ENCODE measurements at places on chromosomes 3 and 15.

GRCh38 chr15:70509282-70509662 lies 254.1 kb downstream of the UACA start:
- no peak for DNase-seq

- peak; percentile 52 for DNase-seq
Measured at GRCh38 chr3:39150803-39151631, 2.4 kb downstream of the CSRNP1 start.

DNA sequence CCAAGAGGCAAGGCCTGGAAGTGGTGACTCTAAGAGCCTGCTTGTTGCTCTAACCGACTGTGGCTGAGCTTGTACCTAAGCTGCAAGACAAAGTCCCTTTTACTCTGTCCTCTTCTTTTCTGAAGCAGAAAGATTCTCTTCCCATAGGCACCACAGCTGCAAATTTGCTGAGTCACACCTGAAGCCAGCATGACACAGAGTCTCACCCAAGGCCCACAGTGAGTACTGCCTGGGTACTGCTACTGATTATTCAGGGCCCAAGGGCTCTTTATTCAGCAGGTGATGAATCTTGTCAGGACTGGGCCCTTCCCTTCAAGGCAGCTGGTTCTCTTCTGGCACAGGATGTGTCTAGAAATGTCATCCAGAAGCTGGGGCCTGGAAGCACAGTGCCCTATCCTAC lies 18.9 kb upstream of the TIGIT start:
- DNase-seq, result no peak

DNA sequence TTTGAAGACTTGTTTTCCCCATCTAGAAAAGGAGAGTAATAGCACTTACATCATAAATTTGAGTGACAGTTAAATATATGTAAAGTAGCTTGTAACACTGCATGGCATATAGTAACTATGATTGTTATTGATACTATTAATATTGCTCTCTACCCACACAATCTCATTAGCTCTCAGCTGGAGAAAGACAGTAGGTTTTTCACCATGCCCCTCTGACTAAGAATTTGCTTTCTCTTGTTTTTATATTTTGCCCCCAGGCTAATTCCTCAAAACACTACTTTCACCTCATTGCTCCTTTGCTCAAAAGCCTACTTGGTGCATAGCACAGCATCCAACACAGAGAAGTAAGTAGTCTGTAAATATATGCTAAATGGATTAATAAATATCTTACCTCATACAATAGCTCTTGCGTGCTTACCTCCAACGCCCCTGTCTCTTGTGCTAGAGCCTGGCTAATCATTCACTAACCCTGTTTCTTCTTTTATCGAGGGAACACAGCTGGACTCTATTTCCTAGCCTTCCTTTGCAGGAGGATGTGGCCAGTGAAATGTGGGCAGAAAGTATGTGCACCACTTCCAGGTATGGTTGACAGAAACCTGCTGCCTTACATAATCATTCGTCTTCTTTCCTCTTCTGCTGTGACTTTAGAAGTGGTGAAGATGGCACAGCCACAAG lies 190.0 kb downstream of the PLCH1 start:
- no peak for DNase-seq

GRCh38 chr3:197749315-197749600 lies 425 bp upstream of the FYTTD1 start:
- peak; percentile 31 for DNase-seq

DNA sequence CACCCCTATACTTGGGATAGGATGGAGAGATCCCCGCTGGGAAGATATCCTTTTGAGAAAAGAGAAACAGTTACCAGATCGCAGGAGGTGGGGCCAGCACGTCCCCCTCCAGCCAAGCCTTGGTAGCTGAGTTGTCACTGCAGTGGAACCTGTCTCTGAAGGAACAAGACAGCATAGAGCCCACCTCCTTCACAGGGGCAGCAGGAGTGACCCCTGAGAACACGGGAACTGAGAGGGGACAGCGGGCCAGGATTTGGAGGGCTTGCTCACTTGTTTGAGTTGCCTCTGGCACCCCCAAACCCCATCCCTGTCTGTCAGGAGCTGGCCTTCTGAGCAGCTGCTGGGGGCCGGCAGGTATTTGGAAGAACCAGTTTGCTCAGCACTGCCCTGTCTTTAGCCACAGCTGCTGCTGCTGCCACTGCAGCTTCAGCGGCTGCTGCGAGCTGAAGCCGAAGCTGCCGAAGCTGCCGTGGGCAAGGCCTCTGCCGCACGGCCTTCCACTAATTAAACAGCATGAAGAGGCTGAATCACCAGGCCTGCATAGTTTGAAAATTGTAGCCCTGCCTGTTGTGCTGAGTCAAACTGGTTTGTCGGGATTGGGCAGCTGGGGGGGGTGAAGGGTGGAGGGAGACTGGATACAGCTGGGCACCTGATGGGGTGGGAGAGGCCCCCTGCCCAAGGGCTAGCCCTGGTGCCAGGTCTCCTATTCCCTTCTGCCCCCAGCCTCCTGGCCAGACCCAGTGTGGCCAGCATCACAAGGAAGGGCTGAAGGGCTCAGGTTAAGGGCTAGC lies 4.0 kb downstream of the EPHB3 start:
- DNase-seq, result no peak

GRCh38 chr15:91549581-91549980 lies 303.9 kb upstream of the SLCO3A1 start:
- no peak for DNase-seq

DNA sequence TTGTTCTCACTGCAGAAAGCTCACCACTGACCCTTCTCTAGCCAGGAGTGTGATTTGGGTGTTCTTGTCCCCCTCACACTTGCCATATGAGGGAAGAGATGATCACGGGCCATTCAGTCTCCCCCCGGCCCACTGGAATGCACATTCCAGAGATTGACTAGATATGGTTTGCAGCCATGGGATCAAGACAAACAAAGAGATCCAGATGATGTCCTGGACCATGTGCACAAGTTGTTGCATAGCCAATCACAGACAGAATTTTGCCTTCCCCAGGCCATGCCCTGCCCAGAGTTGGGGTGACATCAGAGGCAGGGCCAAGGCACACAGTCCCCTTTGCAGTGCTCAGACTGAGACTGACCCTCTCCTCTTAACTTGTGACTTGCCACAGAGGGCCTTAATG lies 14.8 kb downstream of the MUC13 start:
- DNase-seq, result no peak

DNA sequence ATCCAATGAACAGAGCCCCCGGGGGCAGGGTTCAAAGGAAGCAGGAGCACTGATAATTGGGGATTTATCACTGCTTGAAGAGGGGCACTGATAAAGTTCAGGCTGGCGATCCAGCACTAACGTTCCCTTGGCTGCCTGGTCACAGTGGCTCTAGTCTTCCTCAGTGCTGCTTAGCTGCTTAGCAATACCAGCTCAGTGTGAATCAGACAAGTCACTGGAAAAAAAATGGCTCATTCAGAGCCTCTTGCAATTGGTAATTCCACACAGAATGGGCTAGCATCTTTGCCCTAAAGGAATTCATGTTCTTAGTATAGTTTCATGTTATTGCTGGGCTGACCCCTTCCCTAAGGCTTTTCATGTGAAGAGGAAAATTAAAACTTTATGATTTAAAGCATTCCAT lies 95.7 kb upstream of the SLC2A2 start:
- no peak for DNase-seq

- DNase-seq, result no peak
Measured at GRCh38 chr3:117762621-117763037, 1053.0 kb downstream of the TUSC7 start.

GRCh38 chr15:22262613-22263020 lies 182.3 kb downstream of the OR4M2 start:
- no peak for DNase-seq

- no peak for DNase-seq
Measured at GRCh38 chr15:66959875-66960274, 105.5 kb upstream of the SMAD3 start.

GRCh38 chr3:188254520-188255070 lies 100.6 kb downstream of the LPP start:
- no peak for DNase-seq

GRCh38 chr3:154398084-154398967 lies 31.7 kb downstream of the GPR149 start:
- no peak for DNase-seq

DNA sequence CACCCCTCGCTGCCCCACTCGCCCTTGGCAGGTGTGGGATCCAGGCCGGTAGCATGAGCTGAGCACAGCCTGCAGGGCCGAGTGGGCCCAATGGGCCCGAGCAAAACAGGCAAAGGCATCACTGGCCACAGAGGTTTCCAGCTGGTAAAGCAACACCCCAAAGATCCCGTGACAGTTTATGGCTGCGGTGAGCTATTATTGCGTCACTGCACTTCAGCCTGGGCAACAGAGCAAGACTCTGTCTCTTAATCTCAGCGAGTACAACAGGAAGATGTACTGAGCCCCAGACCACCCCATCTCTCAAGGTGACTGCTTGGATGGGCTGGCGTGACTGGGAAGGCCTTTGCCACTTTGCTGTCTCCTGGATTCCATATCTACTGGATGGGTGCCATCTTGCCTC lies 4.3 kb downstream of the JMJD7 start:
- no peak for DNase-seq

DNA sequence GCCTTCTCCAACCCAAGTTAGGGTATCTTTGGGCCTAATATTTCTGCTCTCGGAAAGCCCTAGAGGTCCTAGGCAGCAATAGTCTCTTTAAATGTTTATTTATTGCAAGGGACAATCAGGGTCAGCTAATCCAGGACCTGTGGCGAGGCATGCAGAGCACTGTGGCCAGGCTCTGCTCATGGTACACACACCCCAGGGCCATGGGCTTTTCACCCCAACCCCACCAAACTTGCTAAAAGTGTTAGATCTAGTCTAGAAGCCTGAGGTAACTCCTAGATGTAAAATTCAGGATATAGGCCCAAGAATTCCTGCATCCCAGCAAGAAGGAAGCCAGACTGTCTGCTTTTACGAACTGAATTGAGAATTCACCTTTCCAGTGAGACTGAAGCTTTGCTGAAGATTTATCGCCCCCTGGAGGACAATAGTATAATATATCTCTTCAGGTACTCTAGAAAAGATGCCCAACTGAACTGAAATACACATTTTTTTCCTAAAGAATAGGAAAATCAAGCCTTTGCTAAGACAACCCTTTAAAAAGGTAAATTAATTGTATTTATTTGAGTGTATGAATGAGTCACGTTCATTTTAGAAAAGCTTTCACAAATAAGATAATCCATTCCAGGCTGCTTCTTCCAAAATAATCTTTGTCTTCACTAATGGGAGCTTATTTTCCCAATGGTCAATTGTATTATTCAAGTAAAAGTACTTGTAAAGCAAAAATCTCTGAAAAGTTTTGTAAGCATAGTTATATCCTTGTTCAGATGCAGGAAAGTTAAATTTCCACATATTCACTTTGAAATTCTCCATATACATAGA lies 89.8 kb downstream of the LRRC3B start:
- no peak for DNase-seq

DNA sequence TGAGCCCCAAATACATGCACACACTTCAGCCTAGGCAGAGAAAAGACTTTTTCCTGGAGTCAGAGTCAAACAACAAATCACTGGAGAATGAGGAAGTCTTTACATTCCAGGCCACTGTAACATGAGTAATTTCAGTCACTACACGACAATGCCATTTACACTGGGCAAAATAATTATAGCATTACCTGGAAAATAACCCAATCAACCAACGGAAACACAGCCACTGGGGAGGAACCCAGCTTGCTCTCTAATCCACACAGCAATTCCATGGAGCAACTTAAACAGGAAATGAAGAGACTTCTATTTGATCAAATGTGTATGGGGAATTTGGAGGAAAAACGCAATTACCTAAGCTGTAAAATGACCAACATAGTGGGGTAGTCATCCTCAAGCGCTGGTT lies 15.2 kb downstream of the FSTL1 start:
- no peak for DNase-seq

GRCh38 chr15:81160312-81161159 lies 26.5 kb downstream of the CFAP161 start:
- no peak for DNase-seq

DNA sequence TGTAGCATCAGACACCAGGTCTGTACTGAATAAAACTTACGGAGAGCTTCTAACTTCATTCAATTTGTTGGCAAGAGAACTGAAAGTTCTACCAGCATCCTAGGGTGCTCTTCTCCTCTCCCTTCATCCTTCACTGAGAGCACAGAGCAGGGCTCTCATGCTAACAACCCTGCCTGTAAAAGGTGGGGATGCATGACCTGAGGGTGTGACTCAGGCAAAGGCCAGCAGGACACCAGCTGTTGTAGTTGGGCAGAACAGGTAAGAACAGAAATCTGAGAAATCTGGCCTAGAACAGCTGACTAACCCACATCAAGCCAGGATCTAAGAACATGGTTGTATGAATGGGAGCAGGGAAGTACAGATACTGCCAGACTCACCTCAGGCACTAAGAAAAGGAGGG lies 64.2 kb downstream of the MYLK start:
- DNase-seq, result no peak

GRCh38 chr15:64717735-64718495 lies 57.5 kb downstream of the RBPMS2 start:
- no peak for DNase-seq

- no peak for DNase-seq
Measured at GRCh38 chr3:42025370-42026138, 63.7 kb upstream of the ULK4 start.

DNA sequence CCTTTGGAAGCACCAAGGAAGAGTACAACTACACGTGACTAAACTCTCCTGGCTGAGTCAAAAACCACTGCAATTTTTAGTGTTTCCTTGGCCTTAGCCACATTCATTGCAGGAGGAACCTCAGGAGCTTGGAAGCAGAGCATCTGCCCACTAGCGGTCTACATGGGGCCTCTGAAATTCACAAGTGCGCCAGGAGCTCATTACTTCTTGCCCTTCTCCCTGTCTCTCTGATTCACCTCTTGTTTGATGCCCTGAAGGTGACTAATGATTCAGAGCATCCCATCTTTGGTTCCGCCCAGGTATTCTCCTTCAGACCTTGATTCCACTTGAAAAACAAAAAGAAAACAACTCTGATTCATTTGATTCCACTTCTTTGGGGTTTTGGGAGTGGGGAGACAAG lies 201.1 kb upstream of the LPP start:
- DNase-seq, result no peak

GRCh38 chr3:134697830-134698689 lies 47.2 kb upstream of the KY start:
- DNase-seq, result no peak

DNA sequence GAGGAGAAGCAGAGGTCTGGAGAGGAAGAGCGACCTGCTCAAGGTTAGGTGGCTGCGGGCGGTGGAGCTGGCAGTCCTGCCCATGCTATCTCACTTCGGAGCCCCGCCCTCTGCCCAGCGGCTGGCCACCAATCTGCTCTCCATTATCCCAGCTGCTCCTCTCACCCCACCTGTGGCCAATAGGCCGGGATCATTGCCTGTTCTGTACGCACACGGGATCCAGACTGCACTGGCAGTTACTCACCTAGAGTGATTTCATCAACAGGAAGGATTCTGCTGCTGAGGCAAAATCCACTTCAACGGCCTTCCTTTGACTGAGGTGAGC lies 100.6 kb downstream of the TLE3 start:
- DNase-seq, result no peak

GRCh38 chr15:91021516-91022074 lies 799 bp downstream of the VPS33B start:
- DNase-seq, result no peak

Data from stimulated activated CD4-positive, alpha-beta T cell treated with anti-CD3 and anti-CD28 coated beads, Interleukin-2, amount 100 ng/mL, for 4 hours (primary cell).